Activated CD8-positive, alpha-beta T cell treated with anti-CD3 and anti-CD28 coated beads for 36 hours (primary cell): ENCODE measurements at places on chromosomes 5 and 9.
A peak's percentile ranks its signal among the peaks of the same experiment; 100 is the strongest.

GRCh38 chr9:108515856-108516255, 339.9 kb downstream of the ACTL7B start:
- DNase-seq, result no peak

- DNase-seq, result no peak
Observed at GRCh38 chr9:133253268-133253667, 21.7 kb downstream of the ABO start.

DNA sequence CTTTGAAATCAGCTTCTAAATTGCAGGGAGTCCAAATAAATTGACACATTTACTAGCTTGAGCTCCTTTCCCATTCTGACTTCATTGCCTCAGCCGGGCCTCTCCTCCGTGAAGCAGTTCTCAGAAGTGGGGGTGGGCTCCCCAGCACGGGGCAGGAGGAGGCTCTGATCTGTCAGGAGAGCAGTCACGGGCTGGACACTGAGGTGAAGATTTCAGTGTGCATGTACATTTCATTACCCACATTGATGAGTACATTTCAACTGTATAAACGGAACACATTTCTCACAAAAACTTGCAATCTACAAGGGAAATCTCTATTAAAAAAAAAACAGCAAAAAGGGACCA, 195.9 kb downstream of the SEMA6A start:
- DNase-seq, result no peak

GRCh38 chr9:6715755-6716643, 41.8 kb upstream of the KDM4C start:
- DNase-seq, result peak; percentile 86

DNA sequence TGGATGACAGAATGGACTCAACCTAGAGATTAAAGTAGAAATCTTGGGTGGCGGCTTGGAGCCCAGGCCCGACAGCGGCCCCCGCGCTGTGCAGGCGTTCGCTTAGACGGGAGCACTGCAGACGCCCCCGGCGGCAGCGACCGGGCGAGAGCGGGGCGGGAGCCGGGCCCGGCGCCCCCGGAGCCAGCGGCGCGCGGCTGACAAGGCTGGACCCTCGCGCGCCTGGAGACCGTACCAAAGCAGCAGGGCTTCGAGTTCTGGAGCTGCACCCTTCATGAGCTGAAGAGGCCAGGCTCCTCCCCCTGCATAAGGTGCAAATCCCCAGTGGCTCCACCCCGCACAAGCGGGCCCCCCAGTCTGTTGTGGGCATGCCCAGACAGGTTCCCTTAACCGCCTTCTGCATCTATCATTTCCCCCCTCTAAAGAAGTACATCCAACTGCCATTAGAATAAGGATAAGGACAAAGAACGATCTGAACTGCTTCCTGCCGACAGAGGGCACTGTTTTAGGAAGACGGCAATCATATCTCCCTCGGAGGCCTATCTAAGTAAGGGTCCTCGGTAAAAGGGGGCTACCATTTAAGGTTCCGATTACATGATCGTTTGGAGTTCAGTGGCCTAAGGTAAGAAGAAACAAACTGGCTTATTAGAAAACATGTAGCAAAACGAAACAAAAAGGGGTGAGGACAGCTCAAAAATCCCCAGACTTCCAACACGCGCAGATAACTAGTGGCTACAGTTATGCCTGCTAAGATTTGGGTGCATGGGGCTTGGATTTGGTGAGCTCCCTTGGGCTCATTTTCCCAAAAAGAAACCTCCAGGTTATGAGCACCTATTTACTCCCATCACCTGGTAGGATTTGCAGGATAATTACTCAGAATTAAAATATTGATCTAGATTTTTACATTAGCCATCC, 66.3 kb downstream of the RGMB start:
- peak; percentile 24 for DNase-seq

DNA sequence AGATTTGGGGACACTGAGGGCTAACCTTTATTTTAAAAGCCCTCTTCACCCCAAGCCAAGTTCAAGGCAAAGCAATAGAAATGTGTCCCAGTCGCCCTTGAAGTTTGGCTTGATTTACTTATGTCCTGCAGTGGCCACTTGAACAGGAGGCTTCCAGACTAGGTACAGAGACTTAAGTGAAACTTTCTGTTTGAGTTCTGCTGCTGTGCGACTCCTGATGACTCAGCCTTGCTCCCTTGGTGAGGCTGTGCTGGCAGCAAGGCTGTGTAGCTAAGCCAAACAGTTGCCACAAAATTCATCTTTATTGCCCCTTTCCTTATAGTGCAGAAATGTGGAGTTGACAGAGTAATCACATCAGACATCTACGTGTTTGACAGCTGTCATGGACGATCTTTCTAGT, 68.8 kb upstream of the NTRK2 start:
- no peak for DNase-seq

DNA sequence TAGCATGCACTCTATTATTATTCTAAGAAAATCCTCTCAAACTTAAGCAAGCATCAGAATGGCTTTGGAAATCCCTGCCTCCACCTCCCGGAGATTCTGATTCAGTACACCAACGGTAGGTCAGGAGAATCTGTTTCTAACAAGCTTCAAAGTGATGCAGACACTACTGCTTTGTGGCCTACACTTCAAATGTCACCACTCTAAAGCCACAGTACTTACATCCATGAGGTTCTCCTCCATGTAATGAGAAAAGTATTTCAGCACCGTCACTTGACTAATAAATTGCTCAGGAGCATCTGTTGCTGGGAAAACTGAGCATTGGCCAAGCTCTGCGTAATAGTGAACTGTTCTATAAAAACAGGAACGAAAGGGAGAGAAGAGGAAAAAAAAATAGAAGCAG, 4.8 kb downstream of the PLK2 start:
- DNase-seq, result no peak

DNA sequence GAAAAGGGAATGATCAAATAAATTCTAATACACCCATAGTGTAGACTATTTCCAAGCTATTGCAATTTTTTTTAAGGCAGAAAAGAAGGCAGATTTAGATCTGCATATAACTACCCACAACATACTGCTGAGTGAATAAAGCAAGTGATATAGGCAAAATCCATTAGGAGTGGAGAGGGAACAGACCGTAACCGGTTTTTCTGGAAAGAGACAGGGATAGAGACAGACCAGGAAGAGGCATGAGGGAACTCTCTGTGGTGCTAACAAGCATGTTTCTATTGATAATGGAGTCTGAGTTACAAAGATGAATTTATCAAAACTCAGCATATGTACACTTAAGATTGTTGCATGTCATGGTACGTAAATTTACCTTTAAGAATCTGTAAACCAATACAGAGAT, 14.5 kb downstream of the ZDHHC21 start:
- DNase-seq, result no peak

- no peak for DNase-seq
Observed at GRCh38 chr5:66469684-66470083, 126.5 kb upstream of the MAST4 start.

- no peak for DNase-seq
Observed at GRCh38 chr9:131641618-131642495, 96.5 kb downstream of the PRRT1B start.
